ENCODE measurements at places on chromosomes 6 and 20. TPM values are rescaled to one million over a fixed set of nuclear protein-coding genes. Genes with fewer than 3 reads are reported as not detected.

Gene ULBP2
- total RNA-seq = 0.65 TPM

Gene C20orf144
- total RNA-seq = not detected

Gene PLCB4
- 27.4 TPM for total RNA-seq

Gene DPPA5
- total RNA-seq = not detected

Gene PTCHD4
- total RNA-seq = 0.81 TPM

Gene SLC17A3
- total RNA-seq = not detected

Gene ZNF831
- 0.08 TPM for total RNA-seq

DNA sequence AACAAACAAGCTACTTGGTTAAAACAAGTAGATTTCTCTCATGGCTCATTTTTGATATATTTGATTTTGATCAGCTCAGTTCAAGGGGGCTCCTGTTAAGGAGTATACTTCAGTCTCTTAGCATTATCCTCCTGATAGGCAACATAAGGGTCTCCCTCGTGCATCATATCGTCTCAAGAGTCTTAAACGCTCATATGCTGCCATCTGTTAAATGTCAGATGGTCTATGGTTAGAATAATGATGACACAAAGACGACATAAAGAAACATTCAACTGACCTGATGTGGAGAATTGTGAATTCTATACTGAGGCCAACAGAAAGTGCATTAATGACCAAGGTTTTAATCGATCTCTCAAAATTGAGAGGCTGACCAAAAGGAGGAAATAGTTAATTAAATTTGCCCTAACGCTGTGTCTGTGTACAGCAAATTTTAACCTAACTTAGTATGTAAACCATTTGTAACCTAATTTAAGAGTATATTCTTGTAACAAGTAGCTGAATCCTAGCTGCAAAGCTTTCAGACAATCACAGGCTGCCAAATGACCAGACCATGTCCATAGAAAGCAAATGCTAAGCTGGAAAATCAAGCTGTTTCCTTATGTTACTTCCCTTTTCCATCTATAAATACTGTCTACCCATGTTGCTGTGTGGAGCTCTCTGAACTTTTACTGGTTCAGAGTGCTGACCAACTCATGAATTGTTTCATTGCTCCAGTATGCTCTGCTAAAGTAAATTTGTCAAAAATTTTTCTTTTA lies 1688.5 kb downstream of the GRIK2 start:
- DNase-seq = no peak

GRCh38 chr6:30777155-30777485 lies 32.8 kb upstream of the IER3 start:
- no peak for DNase-seq

GRCh38 chr20:21325296-21325695 lies 22.2 kb downstream of the XRN2 start:
- no peak for DNase-seq

DNA sequence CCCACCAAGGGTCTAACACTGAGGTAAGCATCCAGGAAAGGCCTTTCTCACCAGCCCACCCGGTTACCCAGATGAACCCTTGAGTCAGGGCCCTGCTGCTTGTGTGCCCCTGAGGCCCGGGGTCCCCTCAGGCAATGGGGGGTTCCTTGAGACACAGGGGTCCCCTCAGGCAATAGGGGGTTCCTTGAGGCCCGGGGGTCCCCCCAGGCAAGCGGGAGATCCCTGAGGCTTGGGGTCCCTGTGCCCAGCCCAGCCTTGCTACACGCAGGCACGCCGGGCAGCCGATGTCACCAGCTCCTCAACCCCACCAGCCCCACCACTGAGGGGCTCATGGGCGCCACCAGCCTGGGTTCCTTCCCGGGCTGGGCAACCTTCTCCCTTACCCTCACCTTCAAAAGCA lies 247.2 kb downstream of the TTLL2 start:
- no peak for DNase-seq

- no peak for DNase-seq
Observed at GRCh38 chr20:2219481-2220006, 76.3 kb upstream of the TGM3 start.

DNA sequence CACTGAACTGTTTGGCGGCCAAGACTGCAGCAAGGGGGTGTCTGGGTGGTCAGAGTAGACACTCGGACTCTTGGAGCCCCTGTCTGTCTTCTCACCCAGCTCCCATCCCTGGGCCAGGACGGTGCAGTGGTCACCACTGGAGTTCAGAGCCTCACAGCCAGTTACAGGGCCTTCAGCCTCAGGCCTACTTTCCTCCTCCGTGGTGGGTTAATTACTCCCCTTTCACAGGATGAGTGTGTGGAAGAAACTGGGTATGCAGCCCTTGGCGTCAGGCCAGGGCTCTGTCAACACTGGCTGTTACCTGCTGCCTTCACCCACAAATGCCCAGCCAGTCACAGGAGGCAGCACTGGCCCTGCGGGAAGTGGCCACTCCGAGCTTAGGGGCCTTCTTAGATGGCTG lies 1.8 kb upstream of the YTHDF1 start:
- no peak for DNase-seq

- DNase-seq = no peak
Observed at GRCh38 chr6:23414051-23414445, 712.0 kb upstream of the NRSN1 start.

- no peak for DNase-seq
Observed at GRCh38 chr6:126826166-126826714, 292.2 kb upstream of the RSPO3 start.

- DNase-seq = no peak
Observed at GRCh38 chr6:34832942-34833341, 41.1 kb downstream of the BLTP3A start.

DNA sequence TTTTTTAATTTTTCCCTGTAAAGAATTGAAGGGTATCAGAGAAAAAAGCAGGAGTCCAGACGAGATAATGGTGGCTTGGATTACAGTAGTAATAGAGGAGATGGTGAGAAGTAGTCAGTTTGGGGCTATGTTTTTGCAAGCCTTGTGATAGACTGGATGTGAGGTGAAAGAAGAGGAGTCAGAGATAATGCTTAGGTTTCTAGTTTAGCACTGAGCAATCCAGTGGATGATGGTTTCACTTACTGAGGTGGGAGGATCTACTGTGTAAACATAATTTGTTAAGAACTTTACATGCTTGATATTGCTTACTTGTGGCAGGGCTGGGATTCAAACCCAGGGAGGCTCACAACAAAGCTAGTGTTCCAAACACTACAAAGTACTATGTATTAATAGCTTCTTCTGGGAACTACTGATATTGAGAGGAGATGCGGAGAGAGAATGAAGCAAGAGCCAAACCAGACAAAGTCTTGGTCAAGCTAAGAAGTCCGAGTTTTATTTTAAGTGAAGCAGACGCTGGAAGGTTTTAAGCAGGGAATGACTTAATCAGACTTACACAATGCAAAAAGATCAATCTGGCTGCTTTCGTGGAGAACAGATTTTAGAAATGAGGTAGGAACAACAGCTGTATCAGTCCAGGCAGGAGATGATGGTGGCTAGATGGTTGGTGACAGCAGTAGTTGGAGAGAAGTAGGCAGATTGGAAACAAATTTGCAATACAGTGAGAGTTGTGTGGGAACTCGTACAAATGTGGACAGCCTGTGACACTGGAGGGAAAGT lies 58.0 kb downstream of the ZFAND3 start:
- no peak for DNase-seq

GRCh38 chr6:39338397-39338796 lies 15.9 kb upstream of the KCNK16 start:
- no peak for DNase-seq

DNA sequence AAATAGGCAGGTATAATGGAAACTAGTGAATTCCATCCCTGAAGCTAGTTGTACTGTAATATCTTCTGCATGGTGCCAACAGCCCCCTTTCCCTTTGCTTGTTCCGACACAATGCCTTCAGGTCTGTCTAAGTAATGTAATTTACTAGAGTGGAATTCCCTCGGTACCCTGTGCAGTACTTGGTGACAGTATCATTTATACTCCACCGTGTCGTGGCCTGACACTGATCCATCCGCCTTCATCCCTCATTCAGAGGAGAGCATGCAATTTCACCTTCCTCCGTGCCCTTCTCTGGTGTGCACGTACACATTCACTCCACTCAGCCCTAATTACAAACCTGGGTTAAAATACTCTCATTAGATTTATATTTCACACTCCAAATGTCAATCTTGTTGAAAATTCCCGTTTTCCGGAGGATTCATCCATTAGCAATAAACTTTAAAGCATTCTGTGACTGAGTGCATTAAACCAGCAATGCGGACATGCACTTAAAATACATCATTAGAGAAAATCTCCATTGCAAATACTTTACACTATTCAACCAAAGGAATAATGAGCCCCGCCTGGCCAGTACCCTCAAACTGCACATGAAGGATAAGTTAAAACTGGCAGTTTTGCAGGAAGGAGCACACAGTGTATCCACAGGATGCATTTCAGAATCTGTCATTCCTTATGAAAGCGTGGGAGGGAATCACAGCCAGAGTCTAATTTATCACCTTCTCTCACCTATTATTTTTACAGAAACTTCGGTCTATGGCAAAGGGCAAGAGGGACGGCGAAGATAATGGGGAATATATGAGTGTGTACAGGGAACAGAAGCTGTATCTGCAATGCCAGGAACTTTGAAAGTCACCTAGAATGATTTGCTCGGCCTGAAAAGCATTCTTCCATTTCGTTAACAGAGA lies 182.5 kb downstream of the GJA10 start:
- no peak for DNase-seq

GRCh38 chr6:5217356-5217755 lies 43.4 kb downstream of the LYRM4 start:
- DNase-seq = no peak
